ENCODE measurements at places on chromosomes 3 and 15.
A peak's percentile ranks its signal among the peaks of the same experiment; 100 is the strongest.

- no peak for DNase-seq
Measured at GRCh38 chr3:141021261-141021660, 29.9 kb upstream of the SPSB4 start.

DNA sequence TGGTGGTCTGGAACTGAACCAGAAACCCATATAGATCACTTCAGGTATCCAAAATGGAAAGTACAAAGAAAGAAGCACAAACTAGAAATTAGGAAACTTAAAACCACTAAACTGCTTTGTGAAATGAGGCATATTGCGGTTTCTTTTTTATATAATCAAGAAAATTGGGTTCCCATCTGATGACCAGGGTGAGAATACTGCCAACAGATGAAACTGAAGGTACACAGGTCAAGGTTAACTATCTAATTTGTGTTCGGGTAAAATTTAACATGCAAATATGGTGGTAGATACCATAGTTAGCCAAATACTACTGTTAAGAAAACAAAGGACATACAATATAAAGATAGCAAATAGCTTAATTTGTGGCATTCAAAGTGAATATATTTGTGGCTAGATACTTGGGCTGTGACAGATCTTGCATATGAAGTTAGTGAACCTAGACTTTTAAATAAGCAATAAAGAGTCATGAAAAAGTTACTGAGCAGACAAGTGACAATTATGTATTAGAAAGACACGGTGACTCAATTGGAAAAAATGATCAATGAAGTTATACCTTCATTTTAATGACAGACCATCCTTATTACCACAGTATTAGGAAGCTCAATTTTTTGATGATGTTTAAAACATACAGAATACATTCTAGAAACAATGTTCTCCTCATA is 127.4 kb downstream of the NR2E3 start:
- DNase-seq = no peak

DNA sequence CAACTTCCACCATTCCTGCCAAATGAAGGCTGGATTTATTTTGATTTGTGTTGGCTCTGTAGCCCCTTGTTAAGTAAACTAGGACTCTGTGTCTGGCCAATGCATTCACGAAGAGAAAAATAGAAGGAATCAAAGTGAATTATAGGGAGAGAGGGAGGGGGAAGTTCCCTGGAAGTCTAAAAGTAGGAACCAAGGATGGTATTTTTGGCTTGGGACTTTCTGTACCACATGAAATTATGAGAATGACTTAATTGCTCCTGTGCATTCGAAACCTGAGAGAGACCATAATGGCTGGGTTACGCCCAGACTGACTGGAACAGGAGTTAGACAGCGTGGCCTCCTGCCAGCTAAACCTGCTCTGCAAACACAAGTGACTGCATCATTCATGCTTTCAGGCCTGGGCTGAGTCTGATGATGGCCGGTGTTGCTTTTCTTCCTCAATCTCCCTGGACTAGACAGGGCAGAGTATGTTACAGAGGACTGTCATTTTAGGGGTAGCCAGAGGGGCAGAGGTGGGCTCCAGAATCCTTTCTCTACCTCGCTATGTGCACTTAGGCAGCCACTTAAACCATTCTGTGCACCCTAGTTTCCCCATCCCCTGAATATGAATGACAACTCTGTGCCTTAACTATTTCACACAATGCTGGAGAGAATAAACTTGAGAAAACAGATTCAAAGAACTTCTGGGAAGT is 58.9 kb downstream of the MYO1E start:
- peak; percentile 94 for DNase-seq

DNA sequence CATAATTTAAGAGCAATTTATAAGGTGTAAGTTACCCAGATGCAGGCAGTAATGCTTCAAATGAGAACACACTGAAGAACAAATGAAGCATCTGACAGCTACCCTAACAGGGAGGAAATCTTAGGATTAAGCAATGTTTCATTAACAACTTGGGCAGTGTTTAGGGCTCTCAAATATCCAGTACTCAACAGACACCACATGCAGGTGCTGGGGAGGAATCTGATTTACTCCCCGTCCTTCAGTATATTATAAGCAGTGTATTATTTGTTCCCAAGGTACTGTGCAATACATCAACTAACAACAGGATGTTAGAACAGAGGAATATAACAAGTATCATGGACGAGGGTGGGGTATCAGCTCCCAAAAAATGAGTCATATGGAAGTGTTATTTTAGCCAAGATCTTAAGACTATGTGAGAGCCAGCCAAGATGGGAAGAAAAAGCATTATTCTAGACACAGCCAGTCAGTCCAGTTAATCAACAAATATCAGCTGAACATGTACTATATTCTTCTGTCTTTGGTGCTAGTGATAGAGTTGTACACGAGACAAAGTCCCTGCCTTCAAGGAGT is 20.4 kb downstream of the BTBD1 start:
- DNase-seq = no peak

DNA sequence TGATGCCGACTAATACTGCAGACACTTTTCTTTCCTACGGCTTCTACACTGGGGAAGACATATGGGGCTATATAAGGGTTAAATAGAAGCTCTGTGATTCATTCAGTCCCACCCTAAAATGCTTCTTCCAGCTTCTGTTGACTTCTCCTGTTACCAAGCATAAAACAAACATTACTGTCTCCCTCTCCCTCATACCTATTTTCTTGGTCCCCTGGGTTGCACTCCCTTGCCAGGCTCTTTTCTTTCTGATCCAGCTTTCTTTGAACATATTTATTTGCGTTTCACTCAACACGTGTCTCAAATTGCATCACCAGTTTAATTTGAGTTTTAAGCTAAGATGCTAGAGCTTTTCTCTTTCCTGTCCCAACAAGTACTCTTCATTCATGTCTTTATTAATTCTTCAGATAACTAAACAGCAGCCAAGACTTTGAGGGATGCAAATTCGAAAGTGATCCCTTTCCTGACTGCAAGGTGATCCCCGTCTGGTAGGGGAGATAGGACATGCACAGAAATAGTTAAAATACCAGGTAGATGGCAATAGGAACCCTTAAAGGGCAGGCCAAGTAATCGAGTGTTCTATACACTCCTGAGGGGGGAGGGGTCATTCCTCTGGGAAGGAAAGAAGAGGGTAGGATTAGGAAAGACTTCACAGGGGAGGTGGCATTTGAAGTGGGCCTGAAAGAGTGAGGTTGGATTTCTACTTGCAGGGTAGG is 198.6 kb upstream of the BCL6 start:
- peak; percentile 56 for DNase-seq

- DNase-seq = no peak
Measured at GRCh38 chr3:101124125-101124524, 130.9 kb upstream of the ABI3BP start.

GRCh38 chr3:11390411-11391131 is 118.4 kb downstream of the ATG7 start:
- DNase-seq = no peak

DNA sequence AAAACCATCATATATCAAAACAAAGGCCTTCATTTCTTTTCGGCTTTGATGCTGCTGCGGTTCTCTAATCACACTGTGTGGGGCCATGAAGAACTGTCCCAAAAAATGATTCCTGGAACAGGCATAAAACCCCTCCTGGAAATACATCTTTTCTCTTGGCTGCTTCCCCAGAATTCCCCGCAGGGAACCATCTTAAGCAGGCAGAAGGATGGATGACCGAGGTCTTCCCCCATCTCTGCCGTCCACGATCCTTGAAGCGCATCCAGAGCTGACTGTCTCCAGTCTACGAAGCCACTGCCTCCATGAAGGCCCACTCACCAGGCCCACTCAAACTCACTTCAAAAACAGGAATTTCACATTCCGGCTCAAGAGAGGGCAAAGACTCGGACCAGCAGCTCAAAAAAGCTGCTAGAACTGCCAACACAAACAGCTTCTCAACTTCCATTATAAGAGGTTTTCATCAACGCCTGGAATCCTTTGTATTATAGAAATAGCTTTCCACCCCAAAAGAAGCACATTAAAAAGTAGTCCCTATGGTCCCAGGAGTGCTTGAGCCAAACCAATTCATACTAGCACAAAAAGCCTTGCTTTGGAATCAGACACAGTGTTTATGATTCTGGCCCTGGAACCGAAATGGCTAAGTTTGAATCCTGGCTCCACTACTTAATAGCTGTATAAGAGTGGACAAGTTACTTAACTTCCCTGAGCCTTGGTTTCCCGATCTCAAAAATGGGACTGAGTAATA is 487.5 kb upstream of the WNT5A start:
- no peak for DNase-seq

GRCh38 chr15:97009031-97009431 is 678.5 kb downstream of the NR2F2 start:
- no peak for DNase-seq

DNA sequence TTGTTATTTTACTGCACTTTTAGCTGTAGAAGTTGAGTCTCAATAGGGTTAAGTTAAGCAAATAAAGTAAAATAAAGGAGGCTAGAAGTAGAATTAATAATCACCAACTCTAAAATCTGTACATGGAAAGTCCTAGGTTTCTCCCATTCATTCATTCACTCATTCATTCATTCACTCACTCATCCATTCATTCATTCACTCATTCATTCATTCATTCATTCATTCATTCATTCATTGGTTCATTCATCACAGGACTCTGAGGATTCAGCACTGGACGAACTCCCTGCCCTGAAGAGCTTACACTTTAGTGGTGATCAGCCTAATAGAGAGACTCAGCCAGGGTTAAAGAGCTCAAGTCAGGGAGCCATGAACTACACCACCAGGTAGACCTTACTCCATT is 4.5 kb upstream of the LSG1 start:
- DNase-seq = no peak
